Right forelimb (tissue), 1 donor: ENCODE measurements at places on chromosomes 16 and 17.
A peak's percentile ranks its signal among the peaks of the same experiment; 100 is the strongest.

GRCh38 chr17:67285360-67285759 is 40.4 kb upstream of the HELZ start:
- DNase-seq: no peak

- DNase-seq: no peak
Observed at GRCh38 chr16:69741519-69741918, 13.2 kb downstream of the NOB1 start.

GRCh38 chr16:56013962-56014552 is 138.9 kb upstream of the CES5A start:
- peak; percentile 67 for DNase-seq

DNA sequence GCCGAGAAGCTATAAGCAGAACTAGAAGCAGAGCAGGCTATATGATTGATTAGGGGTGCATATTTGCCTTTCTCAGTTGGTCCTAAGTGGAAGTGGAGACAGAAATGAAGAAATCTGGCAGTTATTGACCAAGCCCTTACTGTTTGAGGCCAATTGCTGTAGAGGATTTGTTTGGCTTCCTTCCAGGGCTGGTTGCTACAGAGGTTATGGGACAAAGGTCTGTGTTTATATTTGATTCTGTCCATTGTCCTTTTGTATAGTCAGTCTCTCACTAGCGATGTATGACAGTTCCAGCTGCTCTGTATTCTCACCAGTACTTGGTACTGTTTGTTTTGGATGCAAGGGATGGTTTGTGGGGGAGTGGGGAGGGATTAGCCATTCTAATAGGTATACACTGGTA is 7.3 kb upstream of the ALOX15 start:
- DNase-seq: no peak

DNA sequence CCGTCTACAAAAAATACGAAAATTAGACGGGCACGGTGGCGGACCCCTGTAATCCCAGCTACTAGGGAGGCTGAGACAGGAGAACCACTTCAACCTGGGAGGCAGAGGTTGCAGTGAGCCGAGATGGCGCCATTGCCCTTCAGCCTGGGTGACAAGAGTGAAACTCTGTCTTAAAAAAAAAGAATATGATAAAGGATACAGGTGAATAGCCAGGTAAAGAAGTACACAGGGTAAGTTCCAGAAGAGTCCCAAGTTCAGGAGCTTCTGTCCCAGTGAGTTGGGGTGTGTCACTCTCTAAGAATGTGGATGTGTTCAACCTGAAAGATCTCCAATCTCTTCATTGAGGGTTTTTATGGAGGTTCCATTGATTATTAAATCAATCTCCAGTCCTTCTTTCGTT is 6.8 kb downstream of the TMC5 start:
- no peak for DNase-seq

DNA sequence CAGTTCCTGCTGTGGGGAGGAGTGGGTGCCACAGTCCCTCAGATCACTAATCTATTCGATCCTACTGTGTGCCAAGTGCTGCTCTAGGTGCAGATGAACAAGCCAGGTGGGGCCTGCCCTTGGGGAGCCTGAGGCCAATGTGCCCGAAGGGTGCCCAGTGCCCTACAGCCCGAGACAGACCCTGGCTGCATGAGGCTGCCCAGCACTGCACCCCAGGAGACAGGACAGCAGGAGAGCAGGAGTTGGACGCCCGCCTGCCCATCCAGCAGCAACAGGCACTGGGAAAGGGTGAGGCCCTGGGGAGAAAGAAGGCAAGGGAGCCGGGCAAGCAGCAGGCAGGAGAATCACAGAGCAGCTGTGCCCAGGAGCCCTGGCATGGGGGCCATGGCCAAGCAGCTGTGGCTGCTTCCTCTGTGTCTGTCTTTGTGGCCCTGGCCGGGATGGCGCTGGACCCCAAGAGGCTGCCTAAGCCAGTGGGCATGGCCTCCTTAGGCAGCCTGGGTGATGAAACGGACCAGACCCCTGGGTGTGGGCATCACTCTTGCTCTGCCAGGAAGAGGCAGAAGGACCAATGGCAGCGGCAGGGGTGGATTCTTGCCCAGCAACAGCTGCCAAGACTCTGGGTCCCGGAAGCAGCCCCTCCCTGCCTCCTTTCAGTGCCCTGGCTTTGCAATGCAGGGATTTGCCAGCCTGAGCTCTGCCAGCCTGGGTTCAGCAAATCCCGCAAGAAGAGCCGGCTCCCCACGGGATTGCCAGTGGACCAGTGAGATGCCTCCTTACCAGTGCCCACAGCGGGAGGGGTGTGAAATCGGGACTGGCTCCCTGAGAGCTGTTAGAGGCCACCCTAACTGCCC is 179.6 kb upstream of the TNRC6C start:
- DNase-seq: peak; percentile 82

DNA sequence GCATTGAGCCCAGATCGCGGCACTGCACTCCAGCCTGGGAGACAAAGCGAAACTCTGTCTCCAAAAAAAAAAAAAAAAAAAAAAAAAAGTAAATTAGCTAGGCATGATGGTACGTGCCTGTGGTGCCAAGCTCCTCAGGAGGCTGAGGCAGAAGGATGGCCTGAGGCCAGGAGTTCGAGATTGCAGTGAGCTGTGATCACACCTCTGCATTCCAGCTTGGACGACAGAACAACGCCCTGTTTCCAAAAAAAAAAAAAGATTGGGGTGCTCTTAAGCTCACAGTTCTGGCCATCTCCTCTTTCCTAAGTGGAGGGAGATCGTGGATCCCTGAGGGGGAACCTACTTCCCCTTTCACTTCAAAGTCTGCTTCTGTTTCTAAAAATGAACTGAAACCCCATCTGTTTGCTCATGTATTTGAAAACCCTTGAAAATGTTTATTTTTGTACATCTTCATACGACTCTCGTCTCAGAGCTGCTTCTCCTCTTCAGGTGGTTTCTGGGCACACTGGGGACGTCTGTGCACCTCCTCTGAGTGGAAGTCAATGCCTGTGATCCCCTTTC is 138.8 kb downstream of the PRKCA start:
- DNase-seq: no peak

- peak; percentile 82 for DNase-seq
Observed at GRCh38 chr17:78497115-78497540, 80.1 kb downstream of the DNAH17 start.

GRCh38 chr16:22016927-22017326 is 9.0 kb downstream of the MOSMO start:
- no peak for DNase-seq

DNA sequence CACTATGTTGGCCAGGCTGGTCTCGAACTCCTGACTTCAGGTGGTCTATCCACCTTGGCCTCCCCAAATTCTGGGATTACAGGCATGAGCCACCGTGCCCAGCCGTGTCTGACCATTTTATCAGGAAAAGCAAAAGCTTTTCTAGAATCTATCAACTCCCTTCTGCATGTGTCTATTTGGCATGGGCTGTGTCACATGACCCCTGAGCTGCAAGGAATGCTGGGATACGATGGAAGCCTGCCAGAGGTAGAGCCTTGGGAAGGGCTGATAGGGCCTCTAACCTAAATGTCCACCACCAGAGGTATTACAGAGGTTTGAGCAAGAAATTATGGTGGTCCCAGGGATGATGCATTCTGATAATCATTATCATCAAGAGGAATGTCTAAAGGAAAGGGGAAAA is 616.2 kb downstream of the WWOX start:
- DNase-seq: no peak

- no peak for DNase-seq
Observed at GRCh38 chr17:45121055-45121454, 11.3 kb downstream of the PLCD3 start.

DNA sequence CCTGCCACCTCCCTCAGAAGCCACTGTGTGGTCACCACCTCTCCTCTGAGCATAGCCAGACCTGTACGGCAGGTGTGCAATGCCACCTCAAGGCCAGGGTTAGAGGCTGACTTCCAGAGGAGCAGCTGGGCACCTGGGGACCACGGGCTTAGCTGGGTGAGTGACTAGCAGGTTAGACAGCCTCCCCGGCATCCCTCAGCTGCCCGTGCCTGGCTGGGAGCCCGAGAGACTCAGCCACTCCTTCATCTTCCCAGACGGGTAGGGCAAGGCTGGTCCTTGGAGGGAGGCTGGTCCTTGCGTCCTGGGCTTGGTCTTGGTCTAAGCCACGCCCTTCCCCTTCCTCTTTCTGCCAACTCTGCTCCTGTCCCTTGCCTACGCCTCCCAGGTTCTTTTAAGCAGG is 7.8 kb downstream of the CRHR1 start:
- DNase-seq: no peak

DNA sequence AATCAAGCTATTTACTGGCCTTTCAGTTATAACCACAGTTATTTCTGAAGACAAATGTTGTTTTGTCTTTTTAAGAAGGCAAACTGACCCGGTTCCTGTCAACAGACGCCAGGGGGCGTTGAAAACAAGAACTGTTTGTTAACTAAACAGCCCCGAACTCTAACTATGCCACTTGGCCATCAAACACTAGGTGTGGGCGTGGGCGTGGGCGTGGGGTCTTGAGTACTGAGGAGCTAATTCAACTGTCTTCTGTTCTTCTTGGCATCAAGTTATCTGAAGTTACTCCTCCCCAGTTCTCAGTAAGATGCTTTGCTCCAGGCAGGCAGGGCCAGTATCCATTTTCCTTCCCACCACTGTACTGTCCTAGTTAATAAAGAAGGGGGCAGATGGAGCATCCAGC is 63.3 kb upstream of the MTMR4 start:
- no peak for DNase-seq

- DNase-seq: no peak
Observed at GRCh38 chr16:86667035-86667434, 88.7 kb downstream of the FOXL1 start.

GRCh38 chr17:55730808-55731207 is 8.1 kb upstream of the TMEM100 start:
- DNase-seq: no peak

GRCh38 chr17:6470146-6470718 is 26.0 kb downstream of the PIMREG start:
- DNase-seq: no peak

- peak; percentile 2 for DNase-seq
Observed at GRCh38 chr16:74718140-74718539, 17.5 kb upstream of the MLKL start.

- DNase-seq: no peak
Observed at GRCh38 chr17:60300949-60301348, 91.0 kb downstream of the USP32 start.

- DNase-seq: no peak
Observed at GRCh38 chr16:3444032-3444388, 530 bp downstream of the NAA60 start.

- DNase-seq: no peak
Observed at GRCh38 chr17:50955160-50955559, 89.0 kb upstream of the TOB1 start.

- no peak for DNase-seq
Observed at GRCh38 chr16:57866529-57866918, 64.2 kb upstream of the KIFC3 start.

DNA sequence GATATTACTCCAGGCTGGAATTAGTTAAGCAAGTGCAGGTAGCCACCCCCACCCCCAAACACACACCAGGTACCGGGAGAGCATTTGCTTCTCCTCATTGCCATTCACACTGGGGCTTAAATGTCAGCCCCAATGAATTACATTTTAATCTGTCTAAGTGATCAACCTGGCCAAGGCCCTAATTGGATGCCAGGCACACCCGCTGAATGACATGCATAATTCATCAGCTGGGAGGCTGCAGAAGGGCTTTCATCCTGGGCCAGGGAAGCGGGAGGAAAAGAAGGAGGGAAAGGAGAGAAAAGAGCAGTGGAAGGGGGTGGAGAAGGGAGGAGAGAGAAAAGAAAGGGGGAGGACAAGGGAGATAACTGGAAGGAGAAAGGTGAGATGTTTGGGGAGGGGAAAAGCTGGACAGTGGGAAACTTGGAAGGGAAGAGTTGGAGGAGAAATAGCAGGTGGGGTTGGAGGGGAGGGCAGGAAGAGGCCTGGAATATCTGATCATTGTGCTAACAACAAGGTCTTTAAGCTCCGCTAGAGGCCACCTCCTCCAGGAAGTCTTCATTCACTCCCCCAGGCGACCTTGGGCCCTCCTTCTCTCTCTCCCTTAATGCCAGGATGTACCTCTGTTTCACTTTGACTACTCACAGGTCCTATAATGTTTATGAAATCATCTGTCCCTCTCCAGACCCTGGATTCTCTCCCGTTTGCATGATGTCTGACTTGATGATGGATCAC is 40.1 kb upstream of the CES5A start:
- no peak for DNase-seq

GRCh38 chr17:42562388-42563142 is 617 bp downstream of the COASY start:
- DNase-seq: no peak

- no peak for DNase-seq
Observed at GRCh38 chr16:67481561-67482232, 740 bp upstream of the ATP6V0D1 start.

DNA sequence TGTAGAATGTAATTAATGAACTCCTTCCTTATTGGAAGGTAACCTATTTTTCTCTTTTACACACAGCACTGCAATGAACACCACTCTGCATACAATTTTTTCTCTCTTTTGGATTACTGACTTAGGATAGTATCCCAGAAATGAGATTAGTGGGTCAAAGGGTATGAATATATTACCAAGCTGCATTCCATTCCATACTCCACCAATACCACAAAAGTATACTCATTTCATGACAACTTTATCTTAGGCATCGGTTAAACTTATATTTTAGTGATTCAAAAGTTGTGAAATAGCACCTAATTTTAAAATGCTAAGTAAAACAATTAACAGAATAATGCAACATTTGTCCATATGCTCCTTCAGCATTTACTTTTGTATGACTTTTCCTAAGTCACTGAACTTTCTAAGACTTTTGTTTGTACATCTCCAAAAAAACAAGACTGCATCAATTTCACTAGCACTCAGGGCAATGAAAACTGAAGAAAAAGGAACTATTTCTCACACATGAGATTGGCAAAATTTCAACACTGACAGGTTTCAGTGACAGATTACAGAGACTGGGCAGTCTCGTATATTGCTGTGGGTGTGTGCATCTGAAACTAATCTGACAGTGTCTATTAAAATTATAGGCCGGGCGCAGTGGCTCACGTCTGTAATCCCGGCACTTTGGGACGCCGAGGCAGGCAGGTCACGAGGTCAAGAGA is 32.1 kb downstream of the HELZ start:
- DNase-seq: no peak

DNA sequence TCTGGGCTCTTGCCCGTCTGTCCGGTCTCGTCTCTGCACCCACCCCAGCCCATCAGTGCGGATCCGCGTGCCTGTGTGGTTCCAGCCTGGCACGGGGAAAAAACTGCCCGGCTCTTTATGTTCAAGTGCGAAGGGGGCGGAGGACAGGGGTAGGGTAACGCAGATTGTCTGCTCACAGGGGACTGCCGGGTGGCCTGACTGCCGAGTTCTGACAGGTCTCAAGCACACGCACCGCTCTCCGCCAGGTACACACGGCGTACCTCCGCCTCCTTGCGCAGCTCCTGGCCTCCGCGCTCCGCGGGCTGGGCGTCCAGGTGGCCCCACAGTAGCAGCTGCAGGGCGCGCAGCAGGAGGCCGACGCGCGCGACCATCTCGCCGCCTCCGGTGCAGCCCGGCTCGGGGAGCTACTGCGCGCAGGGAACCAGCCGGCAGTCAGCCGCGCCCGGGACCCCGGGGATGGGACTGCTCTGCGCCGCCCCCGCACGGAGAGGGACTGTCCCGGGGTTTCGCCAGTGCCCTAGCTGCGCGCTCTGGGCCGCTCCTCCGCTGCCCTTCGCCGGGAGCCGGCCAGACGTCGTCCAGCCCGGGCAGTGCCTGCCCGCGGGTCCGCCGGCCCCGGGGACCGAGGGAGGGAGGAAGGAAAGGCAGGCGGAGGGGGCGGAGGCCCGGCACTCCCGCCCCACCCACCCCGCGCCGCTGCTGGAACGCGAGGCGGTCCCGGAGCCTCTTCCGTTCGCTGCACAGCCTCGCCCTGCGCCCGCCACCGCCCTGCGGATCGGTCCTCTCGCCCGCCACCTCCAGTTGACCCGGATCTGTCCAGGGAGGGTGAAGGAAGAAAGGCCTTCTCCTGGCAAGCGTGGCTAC is at the start of gene MMP28:
Gene MMP28 (minus strand): TSS at position 635 of the 864 bp plus-strand sequence. CDS start 264 bp downstream, at position 371.
- no peak for DNase-seq

- no peak for DNase-seq
Observed at GRCh38 chr17:57316361-57316760, 60.0 kb downstream of the MSI2 start.
